CD4-positive, alpha-beta T cell treated with Interleukin-15 for 4 hours (primary cell): ENCODE measurements at places on chromosomes 7 and 10.

DNA sequence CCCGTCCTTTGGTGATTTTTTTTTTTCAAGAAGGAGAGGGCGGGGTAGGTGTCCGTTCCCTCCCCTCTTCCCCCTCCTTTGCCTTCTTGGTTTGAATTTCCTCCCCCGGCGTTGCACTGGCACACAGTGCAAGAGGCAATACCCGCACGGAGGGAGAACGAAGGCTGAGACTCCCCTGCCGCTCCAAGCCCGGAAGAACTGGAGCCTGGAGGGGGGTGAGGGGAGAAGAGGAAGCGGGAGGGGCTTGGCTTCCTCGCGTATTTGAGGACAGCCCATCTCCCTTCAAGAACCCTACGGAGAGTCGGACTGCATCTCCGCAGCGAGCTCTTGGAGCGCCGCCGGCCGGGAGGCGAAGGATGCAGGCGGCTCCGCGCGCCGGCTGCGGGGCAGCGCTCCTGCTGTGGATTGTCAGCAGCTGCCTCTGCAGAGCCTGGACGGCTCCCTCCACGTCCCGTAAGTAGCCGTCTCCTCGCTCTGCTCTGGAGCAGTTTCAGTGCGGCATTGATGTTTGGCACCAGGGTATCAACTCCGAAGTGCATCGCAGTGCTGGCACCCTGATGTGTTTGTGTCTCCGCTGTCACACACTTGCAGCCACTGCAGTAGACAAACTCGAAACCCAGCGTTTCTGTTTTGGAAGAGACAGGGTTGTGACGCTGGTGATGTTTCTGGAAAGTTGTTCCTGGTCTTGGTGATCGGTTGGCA, at the start of gene CNTNAP2:
TSS of gene CNTNAP2 (plus strand) at position 281 of the 702 bp plus-strand sequence. CDS start at position 357, 76 bp downstream.
- no peak for DNase-seq

DNA sequence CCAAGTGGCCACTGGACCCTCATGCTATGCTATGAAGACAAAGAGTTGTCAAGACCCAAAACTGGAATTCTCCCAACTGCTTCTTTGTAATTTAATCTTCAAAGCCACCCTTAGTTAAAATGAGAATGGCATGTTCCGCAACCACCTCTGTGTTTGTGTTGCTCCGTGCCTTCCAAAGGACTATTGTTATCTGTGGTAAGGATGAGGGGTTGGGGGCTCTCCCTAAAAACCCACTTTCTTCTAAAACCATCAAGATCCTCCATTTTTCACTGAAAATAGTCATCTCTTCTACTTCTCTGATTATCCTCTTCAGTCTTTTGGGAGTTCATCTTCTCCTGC, 222.1 kb upstream of the AOAH start:
- no peak for DNase-seq

DNA sequence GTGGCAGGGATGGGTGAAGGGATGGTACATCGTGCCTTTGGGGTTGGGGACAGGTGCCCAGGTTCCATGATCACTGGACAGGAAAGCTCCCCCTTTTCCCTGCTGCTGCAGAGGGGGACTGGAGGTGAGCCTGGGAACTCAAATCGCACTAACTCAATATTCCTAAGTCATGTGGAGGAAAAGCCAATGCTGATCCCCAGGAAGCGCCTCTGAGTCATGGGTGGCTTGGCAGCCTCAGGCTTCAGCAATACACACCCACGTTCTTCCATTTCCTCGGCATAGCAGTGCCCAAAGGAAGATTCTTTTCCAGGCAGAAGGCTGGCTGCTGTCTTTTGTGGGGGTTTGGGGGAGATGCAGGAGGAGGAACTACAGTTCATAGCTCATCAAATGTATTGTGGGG, 165.8 kb downstream of the CCDC3 start:
- no peak for DNase-seq

GRCh38 chr7:157508477-157508881, 171.7 kb downstream of the DNAJB6 start:
- no peak for DNase-seq

DNA sequence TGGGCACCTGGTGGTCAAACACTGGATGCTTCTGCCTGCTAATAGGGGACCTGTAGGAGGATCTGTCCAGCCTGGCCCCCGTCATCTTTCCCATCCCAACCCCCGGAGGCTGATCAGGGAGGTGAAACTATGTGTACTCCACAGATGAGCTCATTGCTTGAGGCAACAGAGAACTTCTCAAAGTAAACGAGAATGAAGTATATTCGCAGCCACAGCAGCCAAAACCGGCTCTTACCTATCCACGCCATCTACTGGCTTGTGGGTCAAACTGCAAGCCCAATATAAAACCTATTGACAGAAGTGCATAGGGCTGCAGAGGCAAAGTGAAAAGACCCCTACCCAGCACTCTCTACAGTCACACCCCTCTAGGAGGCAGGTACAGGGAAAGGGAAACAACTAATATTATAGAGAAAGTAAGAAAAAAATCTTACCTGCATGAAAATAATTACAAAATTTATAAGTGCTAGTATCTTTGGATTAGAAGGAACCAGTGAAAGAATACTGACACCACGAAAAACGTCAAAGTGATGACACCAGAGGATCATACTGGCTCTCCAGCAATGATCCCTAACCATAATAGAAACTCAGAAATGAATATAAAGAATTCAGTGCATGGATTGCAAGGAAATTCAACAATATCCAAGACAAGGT, 973.5 kb downstream of the ANKRD7 start:
- DNase-seq: no peak

DNA sequence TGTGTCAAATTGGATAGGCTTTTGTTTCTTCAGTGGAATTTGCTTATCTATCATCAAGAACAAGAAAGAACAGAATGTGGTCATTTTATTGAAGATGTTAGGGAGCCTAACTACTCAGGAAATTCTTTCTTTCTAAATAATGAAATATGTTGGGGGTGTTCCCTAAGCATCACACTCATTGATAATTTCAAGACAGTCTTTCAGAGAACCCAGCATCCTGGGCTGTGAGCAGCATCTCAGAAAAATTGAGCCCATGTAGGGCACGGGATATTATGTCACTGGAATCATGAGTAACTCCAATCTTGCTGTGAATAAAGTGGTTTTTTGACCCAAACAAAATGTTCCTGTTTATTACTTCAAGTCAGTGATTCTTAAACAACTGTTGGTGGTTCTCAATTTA, 27.3 kb downstream of the PON1 start:
- DNase-seq: no peak
